ENCODE measurements at places on chromosomes 6 and 20.

- no peak for DNase-seq
Measured at GRCh38 chr6:29980511-29980910, 38.2 kb downstream of the HLA-A start.

- DNase-seq = no peak
Measured at GRCh38 chr6:119764927-119765681, 415.5 kb upstream of the MAN1A1 start.

- DNase-seq = no peak
Measured at GRCh38 chr6:159801935-159802334, 1.9 kb downstream of the PNLDC1 start.

DNA sequence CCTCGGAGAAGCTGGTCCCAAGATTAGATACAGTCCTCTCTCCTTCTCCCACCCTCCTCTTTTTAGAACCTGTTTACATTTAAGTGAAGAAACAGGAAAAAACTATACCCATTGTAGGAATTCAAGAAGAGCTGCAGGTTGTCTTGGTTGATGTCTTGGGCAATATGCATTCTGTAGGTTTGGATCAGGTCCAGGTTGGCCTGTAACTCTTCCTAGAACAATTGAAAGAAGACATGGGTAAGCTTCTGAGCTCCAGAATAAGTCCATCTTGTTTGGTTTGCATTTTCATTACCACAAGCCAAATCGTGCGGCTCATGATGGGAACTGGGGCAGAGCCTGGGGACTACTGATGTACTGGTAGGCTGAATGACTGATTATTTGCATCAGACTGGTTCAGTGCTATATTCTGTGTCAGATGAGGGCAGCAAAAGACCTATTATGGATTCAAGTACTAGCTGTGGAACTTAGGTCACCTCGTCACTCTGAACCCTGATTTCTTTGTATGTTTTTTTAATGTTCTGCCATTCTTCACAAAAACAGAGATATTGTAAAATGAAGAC is 20.3 kb upstream of the SLA2 start:
- DNase-seq = no peak

- DNase-seq = no peak
Measured at GRCh38 chr20:53581444-53582250, 12.0 kb downstream of the ZNF217 start.

- no peak for DNase-seq
Measured at GRCh38 chr20:12090920-12091319, 173.2 kb downstream of the BTBD3 start.

DNA sequence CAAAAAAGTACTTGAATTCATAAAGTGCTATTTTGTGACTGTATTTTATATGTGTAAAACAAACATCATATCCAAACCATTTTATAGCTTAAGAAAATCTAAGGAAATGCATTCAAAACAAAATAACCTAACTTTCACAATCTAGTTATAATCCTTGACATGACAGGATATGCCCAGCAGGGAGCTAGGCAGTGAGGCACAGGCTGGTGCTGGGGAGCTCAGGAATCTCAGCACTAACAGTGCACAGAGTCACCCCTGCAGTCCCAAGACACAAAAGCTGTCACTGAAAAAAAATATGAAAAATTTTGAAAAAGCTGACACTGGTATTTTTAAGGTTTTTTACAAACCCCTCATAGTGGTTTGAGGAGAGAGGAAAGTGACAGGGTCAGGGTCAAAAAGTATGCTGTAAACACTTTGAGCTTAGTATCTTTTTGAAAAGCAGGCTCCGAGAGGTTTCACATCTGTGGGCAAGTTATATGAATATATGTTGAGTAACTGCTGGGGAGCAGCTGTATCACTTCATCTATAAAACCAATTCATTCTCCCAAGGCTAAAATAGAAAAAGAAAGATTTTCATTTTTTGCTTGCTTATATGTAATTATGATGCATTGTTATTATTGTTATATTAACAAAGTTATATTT is 24.1 kb downstream of the LGSN start:
- DNase-seq = no peak

- DNase-seq = no peak
Measured at GRCh38 chr20:32206760-32207625, 550 bp downstream of the PLAGL2 start.

DNA sequence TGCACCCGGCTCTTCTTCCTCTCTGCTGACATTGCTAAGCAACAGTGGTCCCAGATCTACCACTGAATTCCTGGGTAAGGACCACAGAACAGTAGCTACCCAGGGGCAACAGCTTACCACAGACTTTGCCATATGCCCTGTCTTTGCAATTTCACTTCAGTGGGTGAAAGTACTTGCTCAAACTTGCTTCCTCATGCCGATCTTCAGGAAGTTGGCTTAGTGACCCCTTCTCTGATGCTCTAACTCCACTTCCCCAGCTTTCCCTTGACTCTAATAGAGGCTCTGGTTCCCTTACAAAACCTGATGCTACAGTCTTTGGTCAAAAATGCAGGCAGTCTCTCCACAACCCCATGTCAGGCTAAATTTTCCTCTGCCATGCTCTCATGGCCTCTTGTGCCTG is 3.3 kb upstream of the TAAR5 start:
- no peak for DNase-seq
